ENCODE measurements at places on chromosomes 1 and 21. TPM values are rescaled to one million over a fixed set of nuclear protein-coding genes. Genes with fewer than 3 reads are reported as not detected.
A peak's percentile ranks its signal among the peaks of the same experiment; 100 is the strongest.

DNA sequence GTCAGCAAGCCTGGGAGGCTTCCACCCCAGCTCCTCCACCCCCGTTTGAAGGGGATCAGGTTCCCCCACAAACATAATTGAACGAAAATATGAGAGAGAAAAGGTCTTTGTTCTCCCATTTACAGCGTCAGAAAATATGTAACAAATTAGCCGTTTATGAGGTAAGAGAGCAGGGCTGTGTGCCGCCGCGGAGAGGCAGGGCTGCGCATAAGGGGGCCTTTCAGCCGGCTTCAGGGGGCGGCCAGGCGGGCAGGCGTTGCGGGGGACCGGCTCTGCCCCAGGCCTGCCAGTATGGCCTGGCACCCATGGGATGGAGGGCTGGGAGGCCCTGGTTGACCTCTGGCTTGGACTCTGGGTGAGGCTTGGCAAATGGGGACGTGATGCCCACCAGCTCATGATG is 179.3 kb downstream of the TRABD2B start:
- H3K27me3 ChIP-seq = peaks cover 17% of the 10 kb centered on the region
- no peak for DNase-seq
- no peaks in the 10 kb centered on the region for H3K4me1 ChIP-seq
- H3K27ac ChIP-seq = no peak overlapping the region

Gene CELA2A
- total RNA-seq = not detected

- no peak overlapping the region for H3K4me3 ChIP-seq
- DNase-seq = peak; percentile 35
- H3K27me3 ChIP-seq = peaks cover 32% of the 10 kb centered on the region
- no peaks in the 10 kb centered on the region for H3K4me1 ChIP-seq
- H3K27ac ChIP-seq = no peak overlapping the region
Measured at GRCh38 chr1:62407398-62408009, 29.3 kb upstream of the USP1 start.

DNA sequence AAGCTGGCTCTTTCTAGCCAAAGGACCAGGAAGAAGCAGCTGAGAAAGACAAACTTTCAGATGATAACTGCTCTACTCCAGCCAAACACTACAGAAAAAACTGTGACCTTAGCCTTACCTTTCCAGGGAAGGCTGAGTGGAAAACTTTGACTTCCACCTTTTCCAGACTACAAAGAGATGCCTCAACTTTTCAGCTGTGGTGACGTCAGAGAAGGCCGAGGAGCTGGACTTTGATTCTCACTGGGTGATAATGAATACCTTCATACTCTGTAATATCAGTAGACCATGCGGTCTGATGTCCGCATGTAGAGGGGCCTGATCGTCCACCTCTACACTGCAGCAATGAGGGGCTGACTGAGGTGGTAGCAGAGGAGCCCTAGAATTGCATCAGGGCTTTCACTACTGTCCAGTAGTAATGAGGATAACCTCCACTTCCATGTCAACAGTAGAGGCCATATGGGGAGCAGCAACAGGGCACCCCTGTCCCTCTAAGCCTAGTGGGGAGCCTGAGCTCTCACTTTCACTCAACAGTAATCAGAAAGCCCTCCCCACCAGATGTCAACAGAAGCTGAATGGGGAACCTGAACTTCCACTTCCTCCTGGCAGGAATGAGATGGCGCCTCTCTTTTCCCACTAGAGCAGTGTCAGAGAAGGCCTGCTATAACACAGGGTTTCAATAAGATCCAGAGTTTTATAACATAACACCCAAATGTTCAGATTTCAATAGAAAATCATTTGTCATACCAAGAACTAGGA is 28.4 kb upstream of the PADI1 start:
- H3K36me3 ChIP-seq = no peaks in the 10 kb centered on the region
- no peak for DNase-seq
- H3K27me3 ChIP-seq = no peaks in the 10 kb centered on the region

GRCh38 chr1:98102345-98103030 is 181.7 kb upstream of the DPYD start:
- no peaks in the 10 kb centered on the region for H3K27me3 ChIP-seq
- H3K4me1 ChIP-seq = peaks cover 11% of the 10 kb centered on the region
- no peak overlapping the region for H3K4me3 ChIP-seq

GRCh38 chr1:71166178-71167173 is 85.6 kb upstream of the ZRANB2 start:
- no peaks in the 10 kb centered on the region for H3K36me3 ChIP-seq
- H3K4me1 ChIP-seq = no peaks in the 10 kb centered on the region
- H3K4me3 ChIP-seq = no peak overlapping the region
- no peaks in the 10 kb centered on the region for H3K27me3 ChIP-seq
- DNase-seq = no peak

- H3K4me3 ChIP-seq = no peak overlapping the region
- H3K36me3 ChIP-seq = peaks cover 10% of the 10 kb centered on the region
- peaks cover 10% of the 10 kb centered on the region for H3K4me1 ChIP-seq
- no peak overlapping the region for H3K27ac ChIP-seq
Measured at GRCh38 chr1:50527249-50527986, 104.2 kb upstream of the DMRTA2 start.

DNA sequence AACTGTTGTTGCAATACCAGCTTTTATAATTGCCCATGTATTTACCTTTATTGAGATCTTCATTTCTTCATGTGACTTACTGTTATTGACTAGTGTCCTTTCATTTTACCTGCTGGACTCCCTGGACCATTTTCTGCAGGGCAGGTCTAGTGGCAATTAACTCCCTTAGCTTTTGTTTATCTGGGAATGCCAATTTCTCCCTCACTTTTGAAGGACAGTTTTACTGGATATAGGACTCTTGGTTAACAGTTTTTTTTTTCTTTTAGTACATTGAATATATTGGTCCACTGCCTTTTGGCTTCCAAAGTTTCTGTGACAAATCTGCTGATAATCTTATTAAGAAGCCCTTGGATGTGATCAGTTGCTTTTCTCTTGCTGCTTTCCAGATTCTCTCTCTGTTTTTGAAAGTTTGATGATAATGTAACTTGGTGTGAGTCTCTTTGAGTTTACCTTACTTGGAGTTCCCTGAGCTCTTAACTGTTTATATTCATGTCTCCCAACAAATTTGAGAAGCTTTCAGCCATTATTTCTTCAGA is 56.9 kb downstream of the COL18A1 start:
- no peaks in the 10 kb centered on the region for H3K4me1 ChIP-seq
- H3K27me3 ChIP-seq = no peaks in the 10 kb centered on the region
- no peak overlapping the region for H3K27ac ChIP-seq
- DNase-seq = no peak

GRCh38 chr1:30106125-30106524 is 617.3 kb downstream of the MATN1 start:
- peaks cover 100% of the 10 kb centered on the region for H3K27me3 ChIP-seq
- H3K4me1 ChIP-seq = no peaks in the 10 kb centered on the region
- H3K4me3 ChIP-seq = no peak overlapping the region

Gene BNIPL
- total RNA-seq = 1.2 TPM

DNA sequence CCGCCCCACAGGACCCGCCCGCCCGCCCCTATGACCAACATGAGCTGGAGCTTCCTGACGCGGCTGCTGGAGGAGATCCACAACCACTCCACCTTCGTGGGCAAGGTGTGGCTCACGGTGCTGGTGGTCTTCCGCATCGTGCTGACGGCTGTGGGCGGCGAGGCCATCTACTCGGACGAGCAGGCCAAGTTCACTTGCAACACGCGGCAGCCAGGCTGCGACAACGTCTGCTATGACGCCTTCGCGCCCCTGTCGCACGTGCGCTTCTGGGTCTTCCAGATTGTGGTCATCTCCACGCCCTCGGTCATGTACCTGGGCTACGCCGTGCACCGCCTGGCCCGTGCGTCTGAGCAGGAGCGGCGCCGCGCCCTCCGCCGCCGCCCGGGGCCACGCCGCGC is 7.9 kb upstream of the IBA57 start:
- DNase-seq = no peak
- H3K27me3 ChIP-seq = no peaks in the 10 kb centered on the region
- H3K27ac ChIP-seq = no peak overlapping the region
- H3K4me1 ChIP-seq = peaks cover 6% of the 10 kb centered on the region
- H3K4me3 ChIP-seq = no peak overlapping the region

DNA sequence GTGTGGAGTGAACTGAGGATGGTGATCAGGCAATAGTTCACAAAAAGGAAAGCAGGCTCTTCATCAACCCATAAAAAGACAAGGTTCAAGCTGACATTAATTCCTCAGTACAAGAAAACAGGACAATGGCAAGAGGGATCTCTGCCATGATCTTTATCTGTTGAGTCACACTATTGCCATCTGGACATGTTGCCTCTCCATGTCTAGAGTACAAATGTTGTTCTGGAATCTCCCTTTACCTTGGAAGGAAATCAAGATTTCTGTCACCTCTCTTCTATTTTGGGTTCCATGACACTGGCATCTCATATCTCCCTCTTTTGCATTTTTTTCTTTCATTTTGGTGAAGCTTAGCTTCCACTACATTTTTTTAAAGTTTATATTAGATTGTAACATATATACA is 329.1 kb downstream of the USP25 start:
- no peak overlapping the region for H3K27ac ChIP-seq
- no peak for DNase-seq
- no peak overlapping the region for H3K4me3 ChIP-seq
- H3K36me3 ChIP-seq = no peaks in the 10 kb centered on the region
- H3K27me3 ChIP-seq = no peaks in the 10 kb centered on the region
- no peaks in the 10 kb centered on the region for H3K4me1 ChIP-seq

- H3K27ac ChIP-seq = no peak overlapping the region
- peaks cover 48% of the 10 kb centered on the region for H3K27me3 ChIP-seq
- no peak overlapping the region for H3K4me3 ChIP-seq
- no peak for DNase-seq
- H3K4me1 ChIP-seq = no peaks in the 10 kb centered on the region
- no peaks in the 10 kb centered on the region for H3K36me3 ChIP-seq
Measured at GRCh38 chr1:7580923-7581753, 190.0 kb upstream of the VAMP3 start.

- no peak overlapping the region for H3K27ac ChIP-seq
- no peaks in the 10 kb centered on the region for H3K36me3 ChIP-seq
- no peaks in the 10 kb centered on the region for H3K4me1 ChIP-seq
- H3K27me3 ChIP-seq = no peaks in the 10 kb centered on the region
- no peak for DNase-seq
Measured at GRCh38 chr1:232339073-232339472, 290.9 kb downstream of the SIPA1L2 start.

DNA sequence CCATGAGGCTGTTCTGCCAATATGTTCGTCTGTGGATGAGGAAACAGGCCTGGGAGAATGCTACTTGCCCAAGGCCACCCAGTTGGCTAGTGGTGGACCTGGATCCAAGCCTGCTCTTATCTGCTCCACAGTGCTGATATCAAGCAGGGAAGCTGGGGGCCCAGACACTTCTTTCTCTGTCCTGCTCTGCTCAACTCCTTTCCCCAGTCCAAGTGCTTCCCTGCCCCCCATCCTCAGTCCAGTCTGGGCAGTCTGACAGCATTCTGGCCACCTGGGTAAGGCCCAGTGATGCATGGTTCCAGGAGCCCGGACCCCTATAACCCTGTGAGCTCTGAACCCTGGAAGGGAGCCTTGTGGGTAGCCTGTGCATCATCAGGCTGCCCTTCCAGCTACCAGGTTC is 4.2 kb upstream of the PAQR7 start:
- H3K27ac ChIP-seq = no peak overlapping the region
- no peak overlapping the region for H3K4me3 ChIP-seq
- peaks cover 17% of the 10 kb centered on the region for H3K36me3 ChIP-seq
- DNase-seq = no peak
- peaks cover 28% of the 10 kb centered on the region for H3K4me1 ChIP-seq
- H3K27me3 ChIP-seq = no peaks in the 10 kb centered on the region

- no peak for DNase-seq
- H3K36me3 ChIP-seq = no peaks in the 10 kb centered on the region
- peaks cover 9% of the 10 kb centered on the region for H3K4me1 ChIP-seq
- H3K4me3 ChIP-seq = no peak overlapping the region
- no peak overlapping the region for H3K27ac ChIP-seq
- no peaks in the 10 kb centered on the region for H3K27me3 ChIP-seq
Measured at GRCh38 chr21:25528515-25528914, 78.8 kb downstream of the MRPL39 start.

GRCh38 chr1:15764890-15765289 is 6.3 kb downstream of the FBLIM1 start:
- no peak for DNase-seq
- H3K27ac ChIP-seq = no peak overlapping the region
- H3K4me3 ChIP-seq = no peak overlapping the region
- H3K27me3 ChIP-seq = no peaks in the 10 kb centered on the region

Gene AK5
- total RNA-seq = not detected

DNA sequence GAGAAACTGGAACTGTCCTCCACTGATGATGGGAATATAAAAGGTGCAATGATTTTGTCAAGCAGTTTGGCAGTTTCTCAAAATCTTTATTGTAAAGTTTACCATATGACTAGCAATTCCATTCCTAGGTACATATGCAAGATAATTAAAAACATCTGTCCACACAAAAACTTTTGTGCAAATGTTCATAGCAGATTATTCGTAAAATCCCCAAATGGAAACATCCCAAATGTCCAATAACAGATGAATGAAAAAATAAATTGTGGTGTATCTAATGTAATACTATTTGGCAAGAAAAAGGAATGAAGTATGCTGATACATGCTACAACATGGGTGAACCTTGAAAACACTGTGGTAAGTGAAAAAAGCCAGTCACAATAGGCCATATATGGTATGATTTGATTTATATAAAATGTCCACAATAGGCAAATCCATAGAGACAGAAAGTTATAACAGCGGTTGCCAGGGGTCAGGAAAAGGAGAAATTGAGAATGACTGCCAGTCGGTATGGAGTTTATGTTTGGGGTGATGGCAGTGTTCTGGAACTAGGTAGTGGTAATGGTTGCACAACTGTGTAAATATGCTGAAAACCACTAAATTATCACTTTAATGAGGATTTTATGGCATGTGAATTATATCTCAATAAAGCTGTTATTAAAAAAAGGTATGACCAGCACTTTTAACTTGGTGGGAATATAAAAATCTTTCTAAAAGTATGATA is 81.7 kb upstream of the BEND5 start:
- no peaks in the 10 kb centered on the region for H3K4me1 ChIP-seq
- H3K4me3 ChIP-seq = no peak overlapping the region
- H3K27me3 ChIP-seq = no peaks in the 10 kb centered on the region
- H3K36me3 ChIP-seq = no peaks in the 10 kb centered on the region

DNA sequence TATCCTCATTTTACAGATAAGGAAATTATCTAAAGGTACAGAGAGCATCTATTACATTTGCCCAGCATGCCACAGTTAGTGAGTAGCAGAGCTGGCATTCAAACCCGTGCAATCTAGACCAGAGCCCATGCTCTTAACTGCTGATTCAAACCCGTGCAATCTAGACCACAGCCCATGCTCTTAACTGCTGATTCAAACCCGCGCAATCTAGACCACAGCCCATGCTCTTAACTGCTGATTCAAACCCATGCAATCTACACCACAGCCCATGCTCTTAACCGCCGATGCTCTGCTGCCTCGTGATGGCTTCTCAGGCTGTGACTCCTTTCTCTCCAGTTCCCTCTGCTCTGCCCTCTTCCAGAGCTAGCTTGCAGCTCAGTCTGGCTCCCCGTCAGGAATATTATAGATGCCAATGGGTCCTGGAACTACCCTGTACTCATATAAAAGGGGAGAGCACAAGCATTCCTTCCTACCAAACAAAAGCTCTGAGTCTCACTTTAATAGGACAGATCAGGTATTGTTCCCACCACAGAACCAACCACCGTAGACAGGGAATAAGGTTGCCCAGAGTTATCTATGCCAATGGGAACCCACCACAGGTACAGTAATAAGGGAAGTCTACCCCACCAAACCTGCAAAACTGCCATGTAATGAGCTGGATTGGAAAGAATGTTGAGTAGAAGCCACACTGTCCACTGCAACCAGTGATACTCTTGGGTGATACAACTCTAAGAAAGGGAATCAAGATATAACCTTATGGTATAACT is 78.4 kb downstream of the SMYD3 start:
- no peak for DNase-seq
- no peak overlapping the region for H3K27ac ChIP-seq
- no peak overlapping the region for H3K4me3 ChIP-seq
- H3K27me3 ChIP-seq = no peaks in the 10 kb centered on the region
- H3K4me1 ChIP-seq = peaks cover 15% of the 10 kb centered on the region
